ENCODE measurements at places on chromosomes 1 and 21.

DNA sequence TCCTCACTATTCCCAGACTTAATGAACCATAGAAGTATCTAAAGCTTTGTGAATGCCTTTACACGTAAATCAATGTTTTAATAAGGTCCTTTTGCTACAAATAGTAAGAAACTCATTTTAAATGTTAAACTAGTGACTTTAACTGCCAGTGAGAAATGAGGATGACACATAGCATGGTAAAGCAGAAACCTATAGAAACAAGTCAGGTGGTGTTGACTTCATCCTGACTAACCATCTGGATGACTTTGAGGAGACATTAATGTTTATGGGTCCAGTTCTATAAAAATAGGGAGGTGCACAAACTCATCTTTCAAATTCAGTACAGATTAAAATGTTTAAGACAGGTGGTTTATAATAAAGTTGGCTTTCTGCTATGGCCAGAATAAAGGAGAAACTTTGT lies 85.4 kb downstream of the COLGALT2 start:
- DNase-seq, result no peak

DNA sequence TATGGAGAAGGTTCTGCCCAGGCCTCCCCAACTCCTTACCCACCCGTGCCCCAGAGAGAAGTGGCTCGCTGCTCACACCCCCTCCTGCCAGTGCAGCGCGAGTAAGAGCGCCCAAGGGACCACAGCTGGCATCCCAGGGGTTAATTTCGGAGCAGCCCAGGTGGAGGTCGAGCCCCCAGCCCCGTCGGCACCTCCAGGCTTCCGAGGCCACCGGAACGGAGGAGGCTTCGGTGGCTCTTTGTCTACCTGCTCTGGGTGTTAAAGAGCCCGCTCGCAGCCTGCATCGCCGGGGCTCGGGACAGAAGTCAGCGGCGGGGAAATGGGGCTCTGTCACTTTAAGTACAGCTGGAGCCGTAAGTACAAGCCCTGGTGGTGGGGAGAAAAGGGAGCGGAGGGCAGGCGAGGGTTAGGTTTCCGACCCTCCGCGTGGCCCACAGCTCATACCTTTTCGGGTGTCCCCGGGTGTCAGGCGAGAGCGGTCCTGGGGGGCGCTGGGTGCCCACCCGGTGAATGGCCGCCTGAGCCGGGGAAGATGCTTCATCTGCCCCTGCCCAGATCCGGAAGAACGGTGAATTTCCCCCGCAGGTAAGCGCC lies 89.4 kb upstream of the IPO9 start:
- DNase-seq, result peak; percentile 86

DNA sequence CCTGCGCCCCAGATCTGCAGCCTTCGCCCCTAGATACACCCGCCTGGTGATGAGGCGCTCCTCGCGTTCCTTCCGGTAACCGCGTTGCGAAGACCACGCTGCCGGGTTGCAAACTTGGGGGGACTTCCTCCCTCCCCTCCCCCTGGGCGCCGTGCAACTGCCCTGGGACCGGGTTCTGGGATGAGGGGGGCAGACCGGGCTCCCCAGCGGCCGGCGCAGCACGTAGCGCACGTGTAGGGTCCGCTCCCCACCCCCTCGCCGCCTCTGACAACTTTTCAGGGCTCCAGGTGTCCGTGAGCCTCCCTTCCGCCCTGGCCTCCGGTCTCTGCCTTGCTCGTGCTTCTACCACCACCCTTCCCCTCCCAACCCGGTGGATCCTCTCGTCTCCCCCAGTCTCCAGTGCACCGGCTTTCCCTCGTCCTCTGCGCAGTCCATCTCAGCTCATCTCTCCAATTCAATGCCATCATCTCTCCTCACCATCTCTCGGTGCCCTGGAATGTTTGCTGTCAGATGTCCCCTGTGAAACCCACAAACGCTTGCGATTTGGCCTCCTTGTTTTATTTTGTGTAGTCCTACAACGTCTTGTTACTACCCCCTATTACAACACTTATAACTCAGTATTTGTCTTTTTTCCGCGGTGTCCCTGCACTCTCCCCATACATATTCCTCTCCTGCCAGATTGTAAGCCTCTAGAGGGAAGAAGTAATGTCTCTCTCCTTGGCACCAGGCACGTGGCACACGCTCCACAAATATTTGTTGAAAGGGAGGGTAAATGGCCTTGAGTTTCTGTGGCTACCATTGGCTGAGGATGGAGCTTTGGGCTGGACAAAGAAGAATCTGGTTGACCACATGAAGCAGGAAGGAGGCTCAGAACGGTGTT lies 782 bp downstream of the PCAT6 start:
- no peak for DNase-seq

- DNase-seq, result no peak
Measured at GRCh38 chr1:225710804-225711203, 57.9 kb upstream of the ENAH start.

DNA sequence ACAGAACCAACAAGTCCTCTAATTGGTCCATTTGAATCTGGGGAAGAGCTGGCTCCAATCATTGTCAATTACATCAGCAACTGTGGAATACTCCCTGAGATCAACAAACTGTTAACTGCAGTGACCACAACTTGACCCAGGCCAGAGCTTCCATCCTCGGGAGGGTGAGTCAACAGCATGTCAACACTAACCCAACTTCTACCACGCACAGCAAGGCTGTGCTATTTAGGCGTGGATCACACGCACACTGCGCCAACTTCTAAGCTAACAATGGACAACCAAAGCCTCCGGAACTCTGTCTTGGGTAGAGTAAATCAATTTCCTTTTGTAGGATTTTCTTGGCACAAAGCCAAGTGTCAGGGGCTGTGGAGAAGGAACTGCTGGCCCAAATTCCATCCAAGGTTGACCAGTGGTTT lies 30.4 kb downstream of the APP start:
- DNase-seq, result peak; percentile 11
